ENCODE measurements at places on chromosomes 3 and 15.

- DNase-seq = peak; percentile 25
Measured at GRCh38 chr3:186617036-186617946, 4.4 kb downstream of the AHSG start.

GRCh38 chr3:12948891-12949711 is 107.7 kb upstream of the RPL32 start:
- no peak for DNase-seq

- DNase-seq = no peak
Measured at GRCh38 chr15:38721568-38721945, 156.9 kb upstream of the RASGRP1 start.

- DNase-seq = no peak
Measured at GRCh38 chr15:42371096-42371495, 11.8 kb downstream of the CAPN3 start.

DNA sequence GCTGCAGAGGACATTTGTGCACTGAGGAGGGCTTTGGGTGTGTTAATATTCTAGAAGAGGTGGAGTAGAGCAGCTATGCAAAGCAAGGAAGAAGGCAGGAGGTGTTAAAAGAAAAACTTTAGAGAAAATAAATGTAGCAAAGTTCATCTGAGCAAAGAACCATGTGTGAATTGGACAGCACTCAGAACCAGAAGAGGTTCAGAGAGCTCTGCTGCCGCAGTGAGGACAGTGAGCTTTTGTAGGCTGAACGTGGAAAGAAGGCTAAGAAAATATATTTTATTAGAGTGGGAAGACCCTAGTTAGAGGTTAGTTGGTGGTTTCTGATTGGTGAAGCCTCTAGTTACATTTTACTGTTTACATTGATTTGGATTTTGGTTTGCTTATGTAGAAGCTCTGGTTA is 50.7 kb downstream of the ST6GAL1 start:
- DNase-seq = no peak

DNA sequence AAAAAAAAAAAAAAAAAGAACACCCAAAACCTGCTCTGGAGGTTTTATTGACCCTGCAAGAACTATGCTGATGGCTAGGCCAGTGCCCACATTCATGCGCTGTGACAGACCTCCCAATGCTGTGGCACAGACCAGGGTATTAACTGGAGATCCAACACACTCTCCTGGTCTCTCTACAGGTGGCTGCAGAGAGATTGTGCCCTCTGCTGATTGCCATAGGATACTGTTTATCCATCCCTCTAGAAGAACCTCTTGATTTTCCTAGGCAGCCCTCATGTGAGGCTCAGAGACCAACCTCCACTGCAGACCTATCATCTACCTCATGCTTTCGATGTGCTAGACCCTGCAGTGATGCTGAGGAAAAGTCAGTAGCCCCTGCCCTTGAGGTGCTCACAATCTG is 125.5 kb upstream of the TRIM42 start:
- DNase-seq = no peak

- no peak for DNase-seq
Measured at GRCh38 chr3:86921971-86922680, 68.8 kb downstream of the VGLL3 start.

DNA sequence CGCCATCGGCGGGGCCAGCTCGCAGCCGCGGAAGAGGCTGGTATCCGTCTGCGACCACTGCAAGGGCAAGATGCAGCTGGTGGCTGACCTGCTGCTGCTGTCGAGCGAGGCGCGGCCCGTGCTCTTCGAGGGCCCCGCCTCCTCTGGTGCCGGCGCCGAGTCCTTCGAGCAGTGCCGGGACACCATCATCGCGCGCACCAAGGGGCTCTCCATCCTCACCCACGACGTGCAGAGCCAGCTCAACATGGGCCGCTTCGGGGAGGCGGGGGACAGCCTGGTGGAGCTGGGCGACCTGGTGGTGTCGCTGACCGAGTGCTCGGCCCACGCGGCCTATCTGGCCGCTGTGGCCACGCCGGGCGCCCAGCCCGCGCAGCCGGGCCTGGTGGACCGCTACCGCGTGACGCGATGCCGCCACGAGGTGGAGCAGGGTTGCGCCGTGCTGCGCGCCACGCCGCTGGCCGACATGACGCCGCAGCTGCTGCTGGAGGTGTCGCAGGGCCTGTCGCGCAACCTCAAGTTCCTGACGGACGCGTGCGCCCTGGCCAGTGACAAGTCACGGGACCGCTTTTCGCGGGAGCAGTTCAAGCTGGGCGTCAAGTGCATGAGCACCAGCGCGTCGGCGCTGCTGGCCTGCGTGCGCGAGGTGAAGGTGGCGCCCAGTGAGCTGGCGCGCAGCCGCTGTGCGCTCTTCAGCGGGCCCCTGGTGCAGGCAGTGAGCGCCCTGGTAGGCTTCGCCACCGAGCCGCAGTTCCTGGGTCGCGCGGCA is 1.8 kb downstream of the TLNRD1 start:
- no peak for DNase-seq

- no peak for DNase-seq
Measured at GRCh38 chr3:52473026-52473425, 17.6 kb downstream of the NISCH start.

- DNase-seq = no peak
Measured at GRCh38 chr3:72065236-72065635, 280.3 kb upstream of the PROK2 start.

DNA sequence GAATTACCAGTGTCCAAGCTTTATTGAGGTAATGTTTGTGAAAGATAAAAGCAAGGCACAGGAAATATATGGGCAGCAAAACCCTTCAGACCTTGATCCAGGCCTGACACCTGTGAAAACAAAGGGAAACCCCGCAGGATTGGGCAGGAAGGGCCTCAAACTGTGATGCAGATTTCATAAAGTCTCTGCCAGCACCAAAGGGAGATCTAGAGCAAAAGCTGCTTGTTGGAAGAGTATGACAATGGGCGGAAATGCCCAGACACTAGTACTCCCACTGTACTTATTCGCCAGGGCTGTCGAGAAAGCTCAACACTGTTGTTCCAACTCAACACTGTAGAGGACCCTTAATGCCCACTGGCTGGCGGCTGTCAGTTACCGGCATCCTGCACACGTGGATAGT is 207.9 kb downstream of the CD47 start:
- DNase-seq = no peak

- no peak for DNase-seq
Measured at GRCh38 chr3:46321461-46322104, 32.3 kb upstream of the CCR2 start.

- DNase-seq = no peak
Measured at GRCh38 chr15:30872341-30872748, 31.4 kb upstream of the FAN1 start.
